Smooth muscle cell of the umbilical artery (primary cell): ENCODE measurements at places on chromosomes 4 and X. TPM values are rescaled to one million over a fixed set of nuclear protein-coding genes. Genes with fewer than 3 reads are reported as not detected.

Gene TCEAL5
- not detected in 2 replicates for total RNA-seq

Gene CT45A3
- not detected in 2 replicates for total RNA-seq

Gene ZFP92
- 0.83 and 1.5 TPM in 2 replicates for total RNA-seq

Gene GPRASP2
- total RNA-seq, result 20.1 and 25.5 TPM in 2 replicates
